ENCODE measurements at places on chromosomes 7 and 10. TPM values are rescaled to one million over a fixed set of nuclear protein-coding genes. Genes with fewer than 3 reads are reported as not detected.

Gene CYP26C1
- total RNA-seq: 0.27 TPM

Gene OR2F2
- total RNA-seq: not detected

Gene UNCX
- not detected for total RNA-seq

Gene ICA1
- 19.5 TPM for total RNA-seq
